A549 treated with dexamethasone at 1 μM for 4 hours (cell line): ENCODE measurements at places on chromosomes 5 and 9. TPM values are rescaled to one million over a fixed set of nuclear protein-coding genes. Genes with fewer than 3 reads are reported as not detected.

The PHF19 gene
- total RNA-seq: 90.3 to 128 TPM (median 113 TPM) in 5 replicates

The PPP2R2B gene
- 0.08 to 0.15 TPM (median 0.12 TPM) in 4 of 5 replicates, not detected in the other for total RNA-seq

The CXCL14 gene
- 0.18 to 0.37 TPM (median 0.33 TPM) in 5 replicates for total RNA-seq

The WASHC1 gene
- 6.4 to 10.8 TPM (median 9.8 TPM) in 5 replicates for total RNA-seq
